Lung microvascular endothelial cell (primary cell): ENCODE measurements at places on chromosomes 4 and X. TPM values are rescaled to one million over a fixed set of nuclear protein-coding genes. Genes with fewer than 3 reads are reported as not detected.

- no peak for DNase-seq
These were observed 59.3 kb downstream of the AFF1 start for GRCh38 chr4:86993909-86994681.

- no peak for DNase-seq
These were observed 46.7 kb downstream of the HELQ start for GRCh38 chr4:83408908-83409307.

MAGEB10 gene
- total RNA-seq = not detected in 2 replicates

- DNase-seq = no peak
These were observed 62.8 kb downstream of the SHISA3 start for GRCh38 chr4:42460043-42460442.

DNA sequence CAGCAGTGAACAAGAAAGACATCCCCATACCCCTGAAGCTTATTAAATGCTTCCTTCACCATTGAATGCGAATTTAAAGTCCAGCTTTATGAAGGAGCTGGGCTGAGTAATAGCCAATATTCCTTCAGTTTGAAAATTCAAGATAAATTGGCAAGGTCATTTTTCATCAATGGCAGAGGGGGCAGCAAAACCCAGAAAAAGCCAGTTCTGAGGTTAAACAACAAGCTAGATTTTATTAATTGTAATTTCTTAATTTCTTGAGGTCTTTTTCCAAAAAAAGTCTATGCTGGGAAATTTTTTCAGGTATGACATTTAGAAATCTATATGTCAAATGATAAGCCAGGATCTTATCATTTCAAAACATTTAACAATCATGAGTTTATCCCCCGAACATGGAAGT lies 808.9 kb downstream of the RPA4 start:
- DNase-seq = no peak

DNA sequence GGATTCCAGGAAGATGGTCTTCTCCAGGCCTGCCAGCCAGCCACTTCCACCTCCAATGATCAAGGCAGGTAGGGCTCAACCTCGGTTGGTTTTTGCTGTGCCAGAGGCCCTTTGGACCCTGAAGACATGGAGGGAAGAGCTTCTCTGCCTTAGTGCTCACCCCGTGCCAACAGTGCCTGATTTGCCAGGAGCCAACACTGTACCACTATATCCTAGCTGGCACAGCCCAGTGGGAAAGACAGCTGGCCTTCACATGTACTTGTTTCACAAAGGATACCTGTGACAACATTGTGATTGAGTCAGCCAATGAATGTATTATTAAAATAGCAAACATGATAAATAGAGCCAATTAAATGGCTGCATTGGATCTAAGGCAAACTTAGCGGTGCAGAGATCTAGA lies 51.9 kb upstream of the PRPS1 start:
- no peak for DNase-seq

SSX5 gene
- not detected in 2 replicates for total RNA-seq

- peak; percentile 76 for DNase-seq
These were observed 126.0 kb upstream of the ENPP6 start for GRCh38 chr4:184343502-184344177.

NAP1L2 gene
- total RNA-seq = 0.65 and 2.0 TPM in 2 replicates

SGMS2 gene
- 31.8 and 35.5 TPM in 2 replicates for total RNA-seq

GRCh38 chrX:134484039-134484438 lies 24.1 kb downstream of the HPRT1 start:
- DNase-seq = peak; percentile 65
